ENCODE measurements at places on chromosomes 7 and 10.

DNA sequence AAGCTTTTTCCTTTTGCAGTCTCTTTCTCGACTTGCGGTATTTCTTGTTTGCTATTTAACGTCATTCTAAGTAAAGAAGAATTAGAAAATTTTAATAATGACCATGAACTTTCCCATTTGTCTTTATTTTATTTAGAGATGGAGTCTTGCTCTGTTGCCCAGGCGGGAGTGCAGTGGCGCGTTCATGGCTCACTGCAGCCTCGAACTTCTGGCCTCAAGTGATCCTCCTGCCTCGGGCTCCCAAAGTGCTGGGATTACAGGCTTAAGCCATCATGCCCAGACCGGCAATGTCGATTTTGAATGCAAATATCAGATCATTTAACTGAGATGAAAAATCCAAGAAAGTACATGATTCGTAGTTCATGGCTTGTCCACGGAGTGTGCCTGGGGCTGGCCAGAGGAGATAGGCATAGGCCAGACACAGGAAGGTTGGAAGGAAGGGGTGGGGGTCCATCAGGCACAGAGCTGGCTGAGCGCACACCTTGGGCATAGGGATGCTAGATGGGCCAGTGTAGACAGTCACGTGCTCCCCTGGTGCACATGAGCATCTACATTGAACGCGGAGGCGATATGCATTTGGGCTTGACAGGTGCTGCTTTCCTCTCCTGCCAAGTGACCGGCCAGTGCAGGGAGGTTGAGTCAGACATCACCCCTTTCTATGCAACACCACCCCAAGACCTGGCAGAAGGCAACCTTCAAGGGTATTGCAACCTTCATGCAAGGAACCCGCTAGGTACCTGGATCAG lies 38.9 kb upstream of the DAGLB start:
- no peak for DNase-seq

DNA sequence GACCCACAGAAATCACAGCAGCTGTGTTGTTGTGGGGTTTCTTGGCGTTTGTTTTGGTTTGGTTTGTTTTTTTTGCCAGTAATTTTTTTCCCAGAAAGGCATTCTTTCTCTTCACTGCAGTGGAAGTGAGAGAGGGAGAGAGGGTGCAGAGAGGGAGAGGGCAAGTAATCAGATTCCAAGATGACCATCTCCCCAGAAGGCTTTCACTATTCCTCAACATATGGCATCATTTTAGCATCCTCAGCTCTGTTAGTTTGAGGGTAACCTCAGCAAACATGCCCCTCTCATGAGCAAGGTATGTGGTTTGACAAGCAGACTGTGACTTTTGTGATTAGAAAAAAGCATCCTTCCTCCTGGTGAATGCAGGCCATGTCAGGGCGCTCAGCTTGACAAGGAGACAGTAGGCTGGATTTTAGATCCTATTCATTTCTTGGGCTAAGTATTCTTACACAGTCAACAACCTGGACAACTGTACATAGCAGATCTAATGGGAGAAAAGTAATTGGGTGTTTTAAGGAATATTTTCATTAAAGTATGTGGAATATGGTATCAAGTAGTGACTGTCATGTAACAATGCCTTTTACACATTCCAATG lies 86.3 kb upstream of the PIK3CG start:
- no peak for DNase-seq

DNA sequence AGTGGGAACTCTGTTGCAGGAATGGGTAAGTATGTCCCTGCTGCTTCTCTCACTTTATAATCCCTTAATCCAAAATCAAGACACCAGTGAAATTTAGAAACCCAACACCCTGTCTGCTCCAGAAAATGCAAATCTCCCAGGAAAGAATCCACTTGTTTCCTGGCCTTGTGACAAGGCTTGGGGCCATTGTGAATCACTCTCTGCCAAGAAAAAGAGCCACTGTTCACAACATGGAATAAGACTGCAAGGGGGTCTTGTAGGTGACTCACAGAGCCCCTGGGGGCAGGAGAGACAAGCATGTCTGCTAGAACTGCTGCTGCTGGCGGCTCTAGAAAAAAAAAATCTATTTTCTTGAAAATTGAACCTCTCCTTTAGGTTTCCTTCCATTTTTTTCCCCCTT lies 191.2 kb downstream of the SORCS1 start:
- DNase-seq: no peak

- DNase-seq: no peak
Observed at GRCh38 chr7:94052398-94053180, 48.4 kb upstream of the BET1 start.

GRCh38 chr10:49313501-49314070 lies 14.6 kb downstream of the C10orf71 start:
- DNase-seq: no peak

DNA sequence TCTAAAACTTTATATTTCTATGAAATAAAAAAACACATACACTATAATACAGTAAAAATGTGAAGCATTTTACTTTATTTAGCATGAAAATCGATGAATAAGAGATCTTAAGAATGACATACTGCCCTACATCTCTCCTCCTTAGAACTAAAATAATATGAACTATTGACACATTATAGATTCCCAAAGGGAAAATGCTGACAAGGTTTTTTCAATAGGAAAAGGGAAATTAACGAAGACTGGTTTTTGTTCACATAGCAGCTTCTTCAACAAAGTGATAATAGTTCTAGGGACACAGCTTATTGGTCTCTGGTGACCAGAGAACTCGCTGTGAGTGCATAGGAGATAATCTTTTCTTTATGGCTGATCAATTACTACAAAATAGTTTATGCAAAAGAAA lies 57.9 kb upstream of the FEZF1 start:
- no peak for DNase-seq

DNA sequence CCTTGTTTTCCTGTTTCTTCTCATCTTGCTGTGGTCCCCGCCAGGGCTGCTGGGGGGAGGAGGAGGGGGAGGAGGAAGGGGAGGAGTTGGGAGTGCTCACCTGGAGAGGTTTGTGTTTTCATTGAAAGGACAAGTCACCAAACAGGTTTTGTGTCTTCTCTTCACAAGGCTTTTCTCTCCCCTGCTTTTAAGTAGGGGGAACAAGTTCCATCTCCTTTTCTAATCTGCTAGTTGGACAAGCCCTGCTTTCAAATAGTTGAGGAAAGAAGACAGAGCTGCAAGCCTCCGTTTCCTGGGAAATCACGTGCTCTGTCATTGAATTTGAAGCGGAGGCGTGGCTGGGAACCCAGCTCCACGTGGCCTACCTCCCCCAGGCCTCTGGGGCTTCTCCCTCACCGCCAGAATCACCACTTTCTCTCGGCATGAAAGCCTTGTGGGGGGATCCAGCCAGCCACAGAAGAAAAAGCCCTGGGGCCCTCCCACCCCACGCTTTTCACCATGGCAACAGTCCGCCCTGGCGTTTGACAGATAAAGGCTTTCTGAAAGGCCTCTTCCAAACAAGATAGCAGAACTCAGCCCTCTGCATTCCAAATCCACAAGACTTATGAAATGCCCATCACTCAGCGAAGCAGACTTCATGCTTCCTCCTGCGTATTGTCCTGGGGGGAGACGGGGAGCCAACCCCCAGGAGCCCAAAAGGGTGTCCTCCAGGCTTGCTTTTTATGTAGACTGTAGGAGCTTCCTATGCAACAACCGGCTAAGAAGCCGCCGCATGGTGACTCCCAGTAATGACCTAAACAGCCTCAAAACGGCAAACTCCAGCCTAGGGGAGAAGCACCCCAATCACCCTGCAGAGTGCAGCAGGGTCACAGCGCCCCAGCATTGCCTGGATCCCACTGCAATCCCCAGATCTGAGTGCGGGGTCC lies 51.7 kb downstream of the PROSER2 start:
- DNase-seq: peak; percentile 61

GRCh38 chr10:35633006-35633980 lies 8.8 kb downstream of the FZD8 start:
- no peak for DNase-seq

DNA sequence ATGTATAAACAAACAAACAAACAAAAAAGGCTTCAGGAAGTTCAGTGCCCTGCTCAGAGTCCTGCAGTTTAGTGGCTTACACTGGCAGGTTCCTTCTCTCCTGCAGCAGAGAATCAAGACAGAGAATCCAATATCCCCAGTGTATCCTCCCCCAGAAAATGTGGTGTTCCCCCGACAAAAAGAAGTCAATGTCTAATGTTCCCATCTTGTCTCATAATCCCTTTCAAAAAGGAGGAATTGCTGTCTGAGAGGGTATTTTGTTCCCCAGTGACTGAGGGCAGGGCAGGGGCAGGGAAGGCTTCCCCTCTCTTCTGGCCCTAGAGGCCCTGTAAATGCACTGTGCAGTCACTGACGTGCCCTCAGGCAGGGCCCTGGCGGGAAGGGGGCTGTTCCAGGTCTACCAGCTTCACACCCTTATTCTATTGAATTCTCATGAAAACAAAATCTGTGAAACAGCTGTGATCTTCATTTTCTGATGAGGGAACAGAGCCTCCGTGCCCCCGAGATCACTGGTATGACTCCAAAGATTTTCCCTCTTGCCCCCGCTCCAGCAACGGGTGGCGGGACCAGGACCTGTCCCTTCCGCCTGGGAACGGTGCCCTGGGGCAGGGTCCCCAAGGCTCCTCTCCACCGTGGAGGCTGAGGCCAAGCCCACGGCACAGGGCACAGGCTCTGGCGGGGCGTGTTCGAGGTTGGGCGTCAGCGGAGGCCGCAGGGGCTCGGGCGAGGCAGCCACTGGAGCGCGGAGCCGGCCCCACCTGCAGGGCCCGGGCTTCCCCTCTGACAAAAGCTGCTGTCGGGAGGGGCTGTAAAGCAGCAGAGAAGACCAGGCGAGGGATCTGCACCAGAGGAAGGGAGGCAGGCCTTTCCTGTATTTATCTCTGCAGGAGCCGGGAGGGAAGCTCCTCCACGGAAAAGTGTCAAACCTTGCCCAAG lies 13.4 kb upstream of the WDFY4 start:
- no peak for DNase-seq

DNA sequence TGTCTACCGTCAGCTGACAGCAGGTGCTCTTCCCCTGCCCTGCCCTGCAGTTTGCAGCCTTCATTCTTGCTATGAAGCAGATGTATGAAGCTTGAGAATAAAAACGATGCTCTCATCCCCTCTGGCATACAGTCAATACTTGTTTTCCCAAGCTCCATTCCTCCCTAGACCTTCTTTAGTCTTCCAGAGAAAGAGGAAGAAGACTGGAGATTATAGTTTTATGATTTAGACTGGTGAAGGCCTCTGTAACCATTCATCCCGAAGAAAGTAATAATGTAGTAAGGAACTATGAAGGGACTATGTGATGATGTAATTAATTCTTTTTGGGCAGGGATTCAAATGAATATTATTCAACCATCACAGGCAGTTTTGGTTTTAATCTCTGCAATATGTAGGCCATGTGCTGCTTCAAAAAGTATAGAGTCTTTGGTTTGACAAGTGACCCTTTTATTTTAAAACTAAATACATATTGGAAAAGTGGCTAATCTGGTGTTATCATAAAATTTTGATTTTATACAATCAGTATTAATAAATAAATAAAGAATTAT lies 242.4 kb upstream of the KIAA1217 start:
- no peak for DNase-seq

DNA sequence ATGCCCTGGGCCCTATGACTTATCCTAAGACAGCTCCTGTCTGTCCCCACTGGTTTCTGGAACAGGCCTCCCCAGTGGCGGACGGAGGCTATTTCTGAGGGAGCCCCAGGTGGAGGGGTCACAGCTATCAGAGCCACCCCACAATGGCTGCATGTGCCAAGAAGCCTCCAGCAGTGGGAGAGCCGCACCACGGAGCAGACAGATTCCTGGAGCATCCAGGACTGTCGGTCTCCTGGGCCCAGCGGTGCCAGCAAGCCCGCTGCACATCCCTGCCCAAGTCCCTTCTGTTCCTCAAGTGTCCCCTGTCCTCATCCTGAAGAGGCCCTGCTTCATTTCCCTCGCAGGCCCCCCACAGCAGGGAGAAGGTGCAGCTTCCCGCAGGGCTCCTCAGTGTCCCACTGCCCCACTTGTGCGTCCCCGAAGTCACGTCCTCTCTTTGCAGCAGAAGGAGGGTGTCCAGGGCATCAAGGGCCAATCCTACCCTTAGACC lies 193.0 kb upstream of the SHH start:
- no peak for DNase-seq

DNA sequence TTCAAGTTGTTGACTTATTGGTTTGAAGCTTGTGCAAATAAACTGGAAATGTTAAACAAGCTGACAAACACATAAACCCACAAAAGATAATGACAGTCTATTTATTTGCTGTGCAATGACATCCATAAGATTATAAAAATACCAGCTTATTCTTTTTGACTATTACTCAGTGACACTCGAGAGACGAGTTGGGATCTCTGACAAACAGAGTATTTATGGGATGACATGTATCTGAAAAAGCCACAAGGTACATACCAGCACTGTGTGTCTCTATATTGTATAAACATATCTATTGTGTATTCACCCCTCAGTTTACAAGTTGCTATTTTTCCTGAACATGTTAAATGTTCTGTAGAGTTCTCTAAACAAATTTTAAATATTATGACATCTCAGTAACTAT lies 88.9 kb downstream of the CHRM2 start:
- no peak for DNase-seq

DNA sequence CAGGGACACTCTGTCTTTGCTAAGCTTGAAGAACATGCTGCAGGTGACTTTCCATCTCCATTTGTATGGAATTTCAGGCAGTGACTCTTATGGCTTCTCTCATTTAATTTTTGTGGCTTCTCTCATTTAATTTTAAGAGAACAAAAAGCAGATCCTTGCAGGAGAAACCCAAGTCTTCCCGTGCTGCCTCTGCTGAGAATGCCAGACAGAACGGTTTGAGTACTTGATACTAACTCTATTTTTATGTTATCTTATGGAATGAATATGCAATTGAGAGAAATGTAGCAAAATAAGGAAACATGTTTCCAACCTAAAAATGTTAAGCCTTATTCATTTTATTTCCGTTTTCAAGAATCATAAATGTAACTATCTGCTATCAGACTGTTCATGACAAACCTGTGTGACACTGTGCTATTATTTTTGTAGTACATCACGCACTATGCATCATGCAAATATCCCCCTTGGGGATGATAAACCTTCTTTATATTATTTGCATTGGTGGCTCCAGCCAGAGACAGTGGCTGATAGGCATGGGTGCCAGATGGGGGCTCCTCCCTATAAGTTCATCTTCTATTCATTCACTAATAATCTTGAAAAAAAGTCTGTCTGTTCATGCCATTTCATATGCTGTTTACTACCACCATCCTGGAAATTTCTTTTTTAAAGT lies 6.9 kb upstream of the RAPGEF5 start:
- no peak for DNase-seq

DNA sequence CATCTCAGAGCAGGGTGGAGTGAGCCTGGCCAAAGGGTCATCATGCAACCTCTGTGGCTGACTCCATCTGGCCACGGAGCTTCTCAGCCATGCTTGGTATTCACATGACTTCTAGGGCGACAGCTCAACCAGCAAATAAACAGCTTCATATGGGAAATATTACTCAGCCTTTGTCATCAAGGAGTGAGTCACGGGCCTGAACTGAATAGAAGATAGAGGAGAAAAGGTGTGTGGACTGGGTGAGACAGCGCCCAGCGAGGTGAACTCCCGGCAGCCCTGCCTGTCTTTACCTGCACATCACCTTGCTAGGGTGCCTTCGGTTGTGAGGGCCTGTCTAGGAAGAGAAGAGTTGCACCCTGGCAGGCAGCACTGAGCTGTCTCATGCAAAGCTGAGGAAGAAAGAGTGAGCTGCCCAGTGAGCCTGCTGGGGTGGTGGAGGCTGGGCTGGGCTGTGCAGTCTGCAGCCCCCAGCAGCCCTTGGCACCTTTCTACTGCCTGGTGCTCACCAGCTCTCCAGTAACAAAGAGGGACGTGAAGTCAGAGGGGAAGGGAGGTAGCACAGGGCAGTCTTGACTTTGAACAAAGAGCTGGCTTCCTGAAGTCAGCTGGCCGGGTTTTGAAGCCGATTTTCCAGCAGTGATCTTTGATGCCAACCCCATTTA lies 114.2 kb downstream of the EGFR start:
- DNase-seq: peak; percentile 36

Data from activated CD4-positive, alpha-beta T cell treated with anti-CD3 and anti-CD28 coated beads for 48 hours (primary cell).